ENCODE measurements at places on chromosomes 13 and 19.

- no peak for DNase-seq
Measured at GRCh38 chr13:70694996-70695715, 586.9 kb upstream of the KLHL1 start.

- no peak for DNase-seq
Measured at GRCh38 chr19:39996218-39996810, 546 bp upstream of the ZNF546 start.

DNA sequence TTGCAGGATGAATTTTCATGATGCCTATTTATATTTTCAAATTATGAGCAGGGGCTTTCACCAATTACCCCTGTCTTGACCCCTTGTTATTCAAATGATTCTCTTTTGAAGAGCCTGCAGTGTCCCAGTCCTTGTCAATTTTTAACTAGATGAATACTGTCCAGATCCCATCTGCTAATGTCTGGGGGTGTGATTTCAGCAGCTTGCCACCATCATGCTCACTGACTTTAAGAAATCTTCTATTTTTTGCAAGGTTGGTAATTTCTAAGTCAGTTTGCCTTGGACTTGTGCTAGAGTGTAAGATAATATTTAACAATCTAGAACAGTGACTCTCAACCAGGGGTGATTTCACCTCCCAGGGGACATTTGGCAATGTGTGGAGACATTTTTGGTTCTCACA lies 106.0 kb downstream of the CACNA1A start:
- DNase-seq: no peak

GRCh38 chr13:59119475-59119874 lies 1044.3 kb downstream of the DIAPH3 start:
- DNase-seq: no peak

GRCh38 chr19:45485305-45486077 lies 11.4 kb downstream of the RTN2 start:
- DNase-seq: peak; percentile 84

- DNase-seq: no peak
Measured at GRCh38 chr13:33394294-33394932, 108.9 kb upstream of the STARD13 start.

DNA sequence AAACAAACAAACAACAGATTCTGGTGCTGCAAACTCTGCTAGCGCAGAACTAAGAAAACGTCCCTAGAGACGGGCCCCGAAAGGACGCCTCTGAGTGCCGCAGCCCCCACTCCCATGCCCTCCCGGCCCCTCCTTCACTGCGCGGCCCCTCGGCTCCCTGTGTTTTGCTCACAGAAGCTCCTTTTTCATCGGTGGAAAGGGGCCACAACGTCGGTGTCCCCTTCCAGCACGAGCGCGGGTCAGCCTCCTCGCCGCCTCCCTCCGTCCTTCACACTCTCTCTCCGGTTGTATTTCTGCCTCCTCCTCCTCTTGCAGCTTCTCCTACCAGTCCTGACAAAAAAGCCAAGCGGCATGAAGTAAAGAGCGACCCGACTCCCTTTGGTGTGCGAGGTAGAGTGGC lies 14.8 kb upstream of the F7 start:
- no peak for DNase-seq

GRCh38 chr13:70188567-70188966 lies 80.3 kb upstream of the KLHL1 start:
- DNase-seq: no peak

DNA sequence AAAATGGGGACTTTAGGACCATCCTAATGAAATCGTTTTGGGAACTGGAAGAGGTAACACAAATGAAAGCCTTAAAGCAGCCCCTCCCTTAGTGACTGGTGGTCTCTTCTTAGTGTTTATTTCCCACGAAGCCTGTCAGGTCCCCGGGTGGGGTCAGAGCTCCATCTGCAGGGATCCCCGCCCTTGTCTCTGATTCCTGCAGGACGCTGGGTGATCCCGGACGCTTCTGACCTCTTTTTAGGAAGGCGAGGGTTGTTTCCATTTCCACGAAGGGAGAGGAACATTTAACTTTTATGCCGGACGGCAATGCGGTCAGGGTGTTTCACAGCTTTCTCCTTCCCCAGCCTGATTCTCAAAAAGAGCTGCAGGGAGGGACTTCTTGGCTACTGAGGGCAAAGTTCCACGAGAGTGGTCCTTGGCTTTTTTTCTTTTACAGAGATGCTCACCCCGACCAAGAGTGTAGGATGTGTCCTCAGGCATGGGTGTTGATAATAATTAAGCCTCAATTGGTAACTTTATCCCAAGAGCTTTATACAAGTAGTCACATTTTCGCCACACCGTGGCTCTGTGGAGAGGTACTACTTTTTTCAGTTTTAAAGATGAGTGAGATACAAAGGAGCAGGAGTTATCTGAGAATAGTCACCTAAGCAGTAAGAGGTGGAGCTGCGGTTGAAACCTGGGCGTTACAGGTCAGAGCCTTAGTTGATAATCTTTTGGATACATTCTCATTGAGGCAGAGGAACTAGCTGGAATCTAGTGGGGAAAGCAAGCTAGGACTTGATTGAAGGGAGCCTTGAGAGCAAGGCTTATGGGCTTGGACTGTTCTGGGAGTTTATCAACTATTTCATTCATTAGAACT lies 813 bp downstream of the ZNF284 start:
- no peak for DNase-seq

- no peak for DNase-seq
Measured at GRCh38 chr19:30333291-30334065, 38.7 kb upstream of the ZNF536 start.

DNA sequence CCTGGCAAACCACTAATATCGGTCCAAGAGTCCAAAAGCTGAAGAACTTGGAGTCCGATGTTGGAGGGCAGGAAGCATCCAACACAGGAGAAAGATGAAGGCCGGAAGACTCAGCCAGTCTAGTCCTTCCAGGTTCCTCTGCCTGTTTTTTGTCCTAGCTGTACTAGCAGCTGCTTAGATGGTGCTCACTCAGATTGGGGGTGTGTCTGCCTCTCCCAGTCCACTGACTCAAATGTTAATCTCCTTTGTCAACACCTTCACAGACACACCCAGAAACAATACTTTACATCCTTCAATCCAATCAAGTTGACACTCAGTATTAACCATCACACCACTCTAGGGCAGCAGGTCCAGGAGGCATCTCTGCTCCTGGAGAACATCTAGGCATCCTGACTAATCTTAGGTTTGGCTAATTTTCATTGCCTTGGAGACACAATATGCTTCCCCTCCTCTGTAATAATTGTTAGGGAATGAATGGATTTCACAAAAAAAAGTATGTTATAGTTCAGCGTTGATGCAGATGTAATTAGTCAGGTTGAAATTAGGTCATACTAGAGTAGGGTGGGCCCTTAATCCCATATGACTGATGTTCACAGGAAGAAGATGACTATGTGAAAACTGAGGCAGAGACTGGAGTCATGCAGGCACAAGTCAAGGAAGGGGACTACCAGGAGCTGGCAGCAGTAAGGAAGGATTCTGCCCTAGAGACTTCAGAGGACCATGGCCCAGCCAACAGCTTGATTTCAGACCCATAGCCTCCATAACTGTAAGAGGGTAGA lies 183.4 kb downstream of the RBM26 start:
- DNase-seq: no peak

DNA sequence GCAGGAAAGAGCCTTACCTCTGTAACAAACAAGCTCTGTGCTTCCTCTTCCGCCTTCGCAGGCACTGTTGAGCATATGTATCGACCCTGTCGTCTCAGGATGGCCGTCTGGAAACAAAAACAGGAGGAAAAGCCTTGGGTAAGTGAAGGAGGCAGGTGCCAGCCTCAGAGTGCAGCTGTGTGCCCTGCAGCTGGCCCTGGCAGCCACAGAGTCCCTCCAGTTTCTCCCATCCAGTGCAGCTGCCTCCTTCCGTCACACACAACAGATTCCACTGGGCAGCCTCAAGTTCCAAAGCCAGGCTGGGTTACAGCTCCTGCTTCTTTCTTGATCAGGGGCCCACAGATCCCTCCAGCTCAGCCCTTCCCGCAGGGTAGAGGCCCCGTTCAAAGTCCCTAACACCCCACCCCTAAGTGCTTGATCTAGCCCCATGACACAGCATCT lies 47.7 kb downstream of the DOCK9 start:
- DNase-seq: no peak

GRCh38 chr19:5803441-5803751 lies 1.5 kb upstream of the NRTN start:
- DNase-seq: no peak
